HT-29 (cell line): ENCODE measurements at places on chromosomes 2 and 18. TPM values are rescaled to one million over a fixed set of nuclear protein-coding genes. Genes with fewer than 3 reads are reported as not detected.

GRCh38 chr2:182324665-182325064, 102.2 kb downstream of the PDE1A start:
- no peak for DNase-seq

GRCh38 chr2:137165968-137166367, 400.6 kb downstream of the THSD7B start:
- DNase-seq, result no peak

DNA sequence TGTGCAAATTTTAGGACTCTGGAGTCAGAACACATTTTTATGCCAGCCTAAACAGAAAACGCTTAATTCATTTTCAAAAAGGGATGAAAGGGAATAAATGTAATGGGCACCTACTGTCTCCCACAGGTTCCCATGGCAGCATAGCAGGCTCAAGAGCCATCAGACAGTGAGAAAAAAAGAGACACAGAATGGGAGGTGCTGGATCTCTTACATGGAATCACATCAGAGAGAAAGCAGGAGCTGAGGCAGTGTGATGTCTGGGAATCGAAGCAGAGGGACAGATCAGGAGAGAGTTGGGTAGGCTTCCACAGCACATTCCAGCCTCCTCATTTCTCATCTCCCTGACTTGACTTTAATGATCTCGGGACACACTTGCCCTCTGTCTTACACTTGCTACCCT, 684.3 kb downstream of the KCNJ3 start:
- no peak for DNase-seq

- DNase-seq, result peak; percentile 83
Observed at GRCh38 chr2:20145497-20146193, 79.3 kb downstream of the SDC1 start.

DNA sequence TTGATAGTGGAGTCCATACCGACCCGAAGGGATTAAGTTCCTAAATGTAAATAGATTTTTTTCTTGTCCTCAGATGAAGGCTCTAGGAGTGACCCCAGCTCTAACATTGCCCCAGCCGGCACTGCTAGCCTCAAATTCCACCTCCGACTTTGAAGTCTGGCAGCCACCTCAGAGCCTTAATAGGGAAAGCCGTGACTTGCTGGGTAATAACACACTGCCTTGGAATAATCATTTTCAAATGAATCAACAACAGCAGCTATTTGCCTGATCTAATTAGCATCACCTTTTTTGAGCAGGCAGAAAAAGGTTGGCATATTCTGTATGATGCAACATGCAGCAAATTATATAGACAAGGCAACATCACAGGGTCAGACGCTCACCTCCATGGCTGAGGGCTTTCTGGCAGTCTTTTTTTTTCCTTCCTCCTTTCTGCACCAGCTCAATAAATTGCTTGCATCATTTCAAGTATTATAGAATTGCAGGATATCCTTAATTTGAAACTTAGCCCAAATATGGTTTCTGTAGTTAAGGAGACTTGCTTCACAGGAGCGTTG, 276.5 kb upstream of the ATP5MC3 start:
- DNase-seq, result no peak

GRCh38 chr2:209383212-209383611, 40.6 kb upstream of the MAP2 start:
- peak; percentile 74 for DNase-seq

GRCh38 chr2:179936654-179937053, 70.4 kb downstream of the CWC22 start:
- DNase-seq, result peak; percentile 67

DNA sequence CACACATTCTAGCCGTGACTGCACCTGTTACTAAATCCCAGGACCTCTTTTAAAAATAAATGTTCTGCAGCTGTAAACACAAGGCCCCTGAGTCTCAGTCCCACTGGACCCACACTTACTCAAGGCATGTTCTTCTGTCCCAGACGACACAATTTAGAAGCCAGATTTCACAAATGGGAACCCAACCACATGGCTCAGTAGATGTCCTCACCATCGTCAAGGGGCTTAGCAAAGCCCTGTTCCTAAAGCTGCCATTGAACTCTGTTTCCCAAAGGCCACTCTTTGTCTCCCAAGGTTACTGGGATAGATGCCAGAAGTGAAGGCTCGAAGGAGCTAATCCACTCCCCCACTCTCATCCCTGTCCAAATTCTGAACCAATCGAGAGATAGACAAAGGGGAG, 301.0 kb downstream of the GALR1 start:
- no peak for DNase-seq

- peak; percentile 18 for DNase-seq
Observed at GRCh38 chr18:46264255-46264654, 160.1 kb downstream of the HAUS1 start.

GRCh38 chr18:11523804-11524203, 85.6 kb upstream of the SLC35G4 start:
- DNase-seq, result no peak

GRCh38 chr2:109690457-109690821, 76.3 kb downstream of the SOWAHC start:
- DNase-seq, result no peak

- no peak for DNase-seq
Observed at GRCh38 chr2:62074233-62074632, 121.7 kb upstream of the B3GNT2 start.

GRCh38 chr2:166373539-166373938, 2.2 kb downstream of the SCN9A start:
- DNase-seq, result no peak

- DNase-seq, result peak; percentile 31
Observed at GRCh38 chr2:105175231-105175630, 66.3 kb upstream of the GPR45 start.

- no peak for DNase-seq
Observed at GRCh38 chr18:27695503-27695902, 481.4 kb downstream of the CDH2 start.

- DNase-seq, result no peak
Observed at GRCh38 chr2:73897240-73897583, 4.4 kb downstream of the ACTG2 start.

DNA sequence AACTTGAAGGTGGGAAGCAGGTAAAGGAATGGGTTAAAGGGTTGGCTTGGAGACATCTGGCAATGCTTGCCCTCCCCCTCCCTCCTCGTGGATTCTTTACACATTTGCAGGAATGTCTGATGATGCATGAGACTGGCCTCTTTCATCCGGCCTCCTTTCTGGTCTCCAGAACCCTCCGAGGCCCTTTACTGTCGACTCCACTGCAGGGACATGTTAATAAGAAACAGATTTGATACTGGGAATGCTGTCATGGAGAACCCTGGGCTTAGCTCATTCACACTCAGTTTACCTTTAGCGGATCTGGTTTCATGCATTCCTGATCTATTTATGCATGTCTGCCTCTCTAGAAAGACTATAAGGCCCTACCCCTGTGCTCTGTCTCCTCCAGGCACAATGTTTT, 238.7 kb downstream of the TGIF1 start:
- DNase-seq, result peak; percentile 21

GRCh38 chr2:100182494-100183361, 40.3 kb upstream of the AFF3 start:
- no peak for DNase-seq

DNA sequence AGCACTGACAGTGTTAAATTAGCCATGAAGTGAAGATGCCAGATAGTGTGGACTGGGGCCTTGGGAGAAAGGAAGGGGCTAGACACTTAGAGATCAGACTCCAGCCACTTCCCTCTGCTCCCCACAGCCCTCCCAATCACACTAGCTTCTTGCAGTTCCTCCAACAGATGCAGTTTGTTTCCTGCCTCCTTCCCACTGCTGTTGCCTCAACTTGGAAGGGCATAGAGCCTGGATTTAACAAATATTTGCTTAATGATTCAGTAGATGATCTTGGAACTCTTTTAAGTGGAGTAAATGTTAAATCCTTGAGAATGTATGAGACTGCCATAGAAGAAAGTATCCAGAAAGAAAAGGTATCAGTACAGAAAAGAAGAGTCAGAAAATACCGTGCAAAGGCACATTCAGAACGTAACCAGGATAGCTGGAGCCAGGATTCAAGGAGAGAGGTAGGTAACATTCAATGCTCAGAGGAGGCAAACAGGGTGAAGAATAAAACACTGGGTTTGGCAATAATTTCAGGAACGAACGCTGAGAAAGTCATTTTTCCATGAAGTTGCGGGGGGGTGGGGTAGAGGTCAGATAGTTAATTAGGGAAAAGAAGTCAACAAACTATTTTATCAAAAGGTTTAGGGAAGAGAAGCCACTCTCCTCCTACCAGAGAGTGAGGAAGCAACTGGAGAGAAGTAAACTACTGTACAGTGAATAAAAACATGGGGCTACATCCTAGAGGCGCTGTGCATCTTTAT, 1.3 kb upstream of the BZW1 start:
- peak; percentile 45 for DNase-seq

DNA sequence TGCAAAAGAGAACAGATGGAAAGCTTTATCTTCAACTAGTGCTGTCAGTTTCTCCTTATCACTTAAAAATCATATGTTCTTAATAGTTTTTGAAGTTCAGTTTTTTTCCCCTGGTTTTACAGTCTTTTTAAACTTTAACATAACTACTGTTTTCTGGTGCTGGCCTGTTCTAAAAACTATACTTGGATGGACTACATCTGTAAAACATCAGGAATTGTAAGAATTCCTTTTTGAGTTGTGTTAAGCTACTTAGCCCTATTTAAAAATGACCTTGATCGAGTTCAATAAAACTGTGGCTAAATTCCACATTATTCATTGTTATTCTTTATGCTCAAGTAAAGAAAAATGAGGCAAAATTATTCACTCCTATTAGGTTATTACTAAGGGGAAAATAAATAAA, 397.7 kb downstream of the NUP35 start:
- DNase-seq, result no peak

- DNase-seq, result no peak
Observed at GRCh38 chr2:74149570-74150319, 2.0 kb upstream of the BOLA3 start.

DNA sequence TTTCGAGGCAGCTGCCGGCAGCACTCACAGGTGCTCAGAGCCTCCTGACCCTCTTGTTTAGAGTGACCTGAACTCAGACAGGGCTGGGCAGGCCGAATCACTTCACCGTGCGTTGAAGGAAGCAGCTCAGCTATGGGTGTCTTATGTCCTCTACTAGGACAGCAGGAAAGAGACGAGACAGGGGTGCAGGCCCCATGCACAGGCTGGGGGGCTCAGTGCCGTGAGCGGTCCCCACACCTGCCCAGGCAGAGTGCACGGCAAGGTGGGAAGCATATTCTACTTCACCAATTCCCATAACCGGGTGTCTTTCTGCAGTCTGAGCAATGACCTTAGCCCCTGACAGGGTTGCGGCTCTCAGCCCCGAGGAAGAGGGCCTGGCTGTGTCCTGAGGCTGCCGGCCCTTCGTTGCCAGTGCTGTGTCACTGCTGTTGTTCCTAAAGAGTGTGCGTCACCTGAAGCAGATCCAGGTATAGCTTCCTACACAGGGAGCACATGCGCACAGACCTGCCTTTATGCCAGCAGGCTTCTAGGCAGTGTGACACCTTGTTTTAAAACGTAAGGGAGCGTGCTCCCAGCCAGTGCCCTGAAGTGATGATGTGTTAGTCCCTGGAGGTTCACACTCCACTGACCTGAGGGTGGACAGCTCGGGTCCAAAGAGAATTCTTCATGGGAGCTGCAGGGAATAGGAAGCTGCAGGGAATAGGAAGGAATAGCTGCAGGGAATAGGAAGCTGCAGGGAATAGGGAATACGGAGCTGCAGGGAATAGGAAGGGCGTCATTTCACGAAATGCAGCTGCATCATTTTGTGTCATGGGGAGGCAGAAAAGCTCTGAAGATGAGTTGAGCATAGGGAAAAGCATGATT, 207.9 kb upstream of the SALL3 start:
- DNase-seq, result no peak

DNA sequence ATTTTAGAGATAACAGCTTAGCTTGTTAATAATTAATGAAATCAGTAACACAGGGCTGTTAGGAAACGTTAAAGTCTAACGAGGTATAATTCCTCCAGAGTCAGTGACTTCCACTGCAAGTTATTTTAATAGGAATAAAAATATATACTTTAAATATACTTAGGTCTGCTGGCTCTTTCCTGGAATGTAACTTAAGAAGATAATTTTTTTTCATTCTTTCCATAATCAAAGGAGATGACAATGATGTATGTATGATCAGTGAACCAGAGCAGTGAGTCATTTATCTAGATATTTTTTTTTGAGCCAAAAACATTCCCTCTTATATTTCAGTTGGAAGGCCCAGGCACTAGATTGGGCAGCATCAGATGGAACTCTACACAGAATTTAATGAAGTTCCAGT, 104.2 kb upstream of the LYPD1 start:
- DNase-seq, result no peak

DNA sequence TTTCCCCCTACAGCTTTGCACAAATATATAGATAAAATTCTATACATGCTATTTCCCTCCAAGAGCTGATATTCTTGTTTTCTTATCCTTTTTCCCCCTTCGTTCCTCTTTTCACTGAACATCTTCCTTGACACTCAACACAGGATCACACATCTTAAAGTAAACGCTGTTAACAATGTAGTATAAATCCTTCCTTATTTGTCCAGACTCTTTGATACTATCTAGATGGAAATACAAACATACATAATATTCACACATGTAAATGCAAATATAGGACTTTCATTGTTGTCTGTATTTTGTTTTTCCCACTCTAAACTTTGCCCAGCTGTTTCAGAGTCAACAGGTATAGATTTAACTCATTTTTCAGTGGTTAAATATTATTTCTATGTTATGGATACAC, 3.0 kb upstream of the TACR1 start:
- no peak for DNase-seq

GRCh38 chr2:238892796-238893195, 44.9 kb downstream of the TWIST2 start:
- DNase-seq, result no peak

DNA sequence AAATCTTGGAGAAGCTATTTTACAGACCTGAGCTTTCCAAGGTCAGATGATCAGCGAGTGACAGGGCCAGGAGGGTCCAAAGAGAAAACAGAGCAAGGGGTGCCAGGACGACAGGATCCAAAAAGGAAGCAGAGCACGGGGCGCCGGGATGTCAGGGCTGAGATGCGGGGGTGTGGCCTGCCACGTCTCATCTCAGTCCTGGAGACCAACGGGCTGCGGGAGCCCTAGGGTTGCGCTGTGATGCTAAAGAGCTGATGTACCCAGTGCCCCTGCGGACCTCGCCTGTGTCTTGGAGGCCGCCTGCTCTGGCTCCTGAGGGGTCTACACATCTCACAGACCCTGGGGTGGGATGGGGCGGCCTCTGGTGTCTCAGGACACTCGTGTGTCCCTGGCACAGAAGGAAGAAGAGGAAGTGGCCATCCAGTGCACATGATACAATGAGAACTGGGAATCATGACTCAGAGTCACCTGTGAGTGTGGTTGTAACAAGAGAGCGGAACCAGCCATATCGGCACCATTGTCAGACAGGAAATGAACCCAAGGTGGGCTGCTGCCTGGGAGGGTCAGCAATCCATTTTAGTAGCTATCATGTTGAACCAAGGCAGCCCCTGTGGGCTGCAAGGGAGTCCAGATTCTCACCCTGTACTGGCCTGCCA, 97.8 kb downstream of the MYT1L start:
- no peak for DNase-seq

Gene MSGN1
- not detected in 2 replicates for total RNA-seq

Gene GTF2A1L
- not detected in 2 replicates for total RNA-seq

Gene TWIST2
- not detected in 2 replicates for total RNA-seq

Gene ITPRIPL1
- total RNA-seq, result not detected in 2 replicates

Gene ADGRF3
- 0.16 and 0.28 TPM in 2 replicates for total RNA-seq

Gene TLX2
- total RNA-seq, result 0.08 TPM in 1 of 2 replicates, not detected in the other

Gene DOK6
- not detected in 2 replicates for total RNA-seq

Gene CYRIA
- total RNA-seq, result not detected in 2 replicates

Gene LBX2
- total RNA-seq, result 4.8 and 5.0 TPM in 2 replicates

Gene CPO
- total RNA-seq, result not detected in 2 replicates

Gene PLEK
- total RNA-seq, result not detected in 2 replicates

Gene GPR45
- total RNA-seq, result not detected in 2 replicates

Gene HOXD1
- not detected in 2 replicates for total RNA-seq

Gene CCDC74B
- total RNA-seq, result 0.33 and 2.0 TPM in 2 replicates

Gene PREPL
- 16.2 and 19.0 TPM in 2 replicates for total RNA-seq

Gene OSBPL6
- not detected in 2 replicates for total RNA-seq

Gene GAD1
- 22.6 and 29.8 TPM in 2 replicates for total RNA-seq

Gene CTIF
- 8.3 and 10.4 TPM in 2 replicates for total RNA-seq
